ENCODE measurements at places on chromosomes 3 and 15.
A peak's percentile ranks its signal among the peaks of the same experiment; 100 is the strongest.

DNA sequence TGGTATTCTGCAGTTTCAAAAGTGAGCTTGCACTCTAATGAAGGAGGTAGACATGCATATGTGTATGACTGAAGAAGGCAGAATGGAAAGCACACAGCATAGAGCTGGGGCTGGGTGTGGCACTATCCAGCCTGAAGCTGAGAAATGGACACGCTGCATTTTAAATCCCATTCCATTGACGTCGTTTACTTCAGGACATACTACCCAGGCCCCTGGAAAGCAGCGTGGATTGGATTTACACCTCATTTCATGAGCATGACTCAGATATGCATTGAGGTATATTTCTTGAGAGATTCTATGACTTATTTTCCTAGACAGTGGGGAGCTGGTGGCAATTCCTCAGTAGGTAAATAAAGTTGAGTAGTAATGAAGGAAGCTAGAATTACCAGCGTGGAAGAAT is 101.4 kb downstream of the ABI3BP start:
- DNase-seq, result no peak

- DNase-seq, result no peak
Observed at GRCh38 chr3:42702066-42702951, at the start of gene HHATL. HHATL (minus strand) TSS chr3:42702798; CDS start chr3:42700826, 1,972 bp downstream.

- DNase-seq, result peak; percentile 96
Observed at GRCh38 chr3:179037351-179037750, 34.3 kb downstream of the ZMAT3 start.

DNA sequence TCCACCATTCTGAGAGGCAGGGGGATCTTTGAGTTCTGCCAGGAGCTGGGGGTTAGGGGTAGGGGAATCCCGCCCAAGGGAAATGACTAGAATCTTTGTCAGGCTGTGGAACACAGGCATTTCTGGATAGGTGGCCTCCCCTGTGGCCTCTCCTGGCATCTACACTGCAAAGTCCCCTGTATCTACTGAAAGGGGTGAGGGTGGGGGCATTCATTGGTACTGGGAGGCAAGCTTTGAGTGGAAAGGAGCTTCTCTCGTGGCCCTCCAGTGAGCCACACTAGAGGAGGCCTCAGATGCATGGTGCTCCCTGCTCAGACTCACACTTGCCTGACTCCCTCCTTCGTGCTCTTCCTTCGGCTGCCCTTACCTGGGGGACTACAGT is 59.9 kb downstream of the CCNL1 start:
- no peak for DNase-seq

- no peak for DNase-seq
Observed at GRCh38 chr3:71568207-71568606, 15.3 kb downstream of the FOXP1 start.

DNA sequence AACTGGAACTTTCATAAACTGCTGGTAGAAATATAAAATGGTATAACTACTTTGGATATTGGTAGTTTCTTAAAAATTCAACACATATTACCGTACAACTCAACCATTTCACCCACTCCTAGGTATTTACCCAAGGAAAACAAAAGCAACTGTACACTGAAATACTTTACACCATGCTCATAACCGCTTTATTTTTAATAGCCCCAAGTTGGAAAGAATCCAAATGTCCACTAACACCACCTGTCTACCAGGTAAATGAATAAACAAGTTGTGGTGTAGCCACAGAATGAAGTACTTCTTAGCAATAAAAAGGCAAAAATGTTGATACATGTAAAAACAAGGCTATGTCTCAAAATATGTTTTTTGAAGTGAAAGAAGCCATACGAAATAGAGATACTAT is 215.9 kb upstream of the PEX5L start:
- DNase-seq, result no peak

DNA sequence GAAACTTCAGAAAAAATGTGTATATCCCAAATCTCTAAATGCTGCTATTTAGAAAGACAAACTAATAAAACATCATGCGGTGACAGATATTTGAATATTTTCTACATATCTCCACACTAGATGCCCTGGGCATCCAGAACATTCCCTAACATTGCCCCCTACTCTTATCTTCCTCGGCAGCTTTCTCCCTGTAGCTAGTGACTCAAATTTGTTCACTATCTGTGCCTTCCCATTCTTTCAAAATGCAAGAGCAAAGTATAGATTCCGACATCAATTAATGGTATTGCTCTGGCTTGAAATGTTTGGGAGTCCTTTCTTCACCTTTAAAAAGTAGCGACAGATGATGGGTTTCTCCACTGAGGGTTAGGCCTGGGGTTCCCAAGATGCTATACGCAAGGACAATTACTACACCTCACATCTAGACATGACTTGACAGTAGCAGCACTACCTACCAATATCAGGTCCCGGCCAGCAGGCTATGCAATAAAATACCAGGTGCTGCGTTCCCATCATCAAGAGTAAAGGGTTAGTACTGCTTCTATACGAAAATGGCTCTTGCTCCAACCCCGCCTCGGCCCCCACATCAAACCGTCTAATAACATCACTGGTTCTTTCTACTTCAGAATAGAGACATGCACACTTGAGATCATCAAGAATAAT is 631 bp downstream of the UBR1 start:
- no peak for DNase-seq

GRCh38 chr3:110767838-110768237 is 303.8 kb upstream of the NECTIN3 start:
- DNase-seq, result no peak

Data from adipocyte (in vitro differentiated cells).